Suprapubic skin (tissue), 4 donors: ENCODE measurements at places on chromosomes 16 and 17.

DNA sequence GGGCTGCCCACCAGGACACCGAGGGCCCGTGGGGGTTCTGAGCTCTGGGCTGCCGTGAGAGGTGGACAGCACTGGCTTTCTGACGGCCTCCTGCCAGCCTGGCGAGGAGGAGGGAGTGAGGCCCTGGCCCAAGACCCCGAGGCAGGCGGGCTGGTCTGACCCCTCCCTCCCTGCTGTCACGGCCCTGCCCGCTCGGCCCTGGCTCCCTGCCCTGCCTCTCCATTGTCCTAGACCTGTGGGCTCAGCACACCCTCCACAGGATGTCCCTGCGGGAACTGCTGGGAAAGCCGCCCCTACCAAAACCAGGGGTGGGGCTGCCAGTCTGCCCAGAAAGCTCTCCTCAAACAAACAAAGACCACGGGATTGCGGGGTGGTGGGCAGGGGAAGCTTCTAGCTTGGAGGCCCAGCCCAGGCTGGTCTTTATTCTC, 20.7 kb downstream of the SPNS2 start:
- no peak for DNase-seq

- no peak for DNase-seq
Observed at GRCh38 chr16:25916037-25916436, 224.3 kb downstream of the HS3ST4 start.

- no peak for DNase-seq
Observed at GRCh38 chr17:42107124-42107523, 5.4 kb downstream of the DHX58 start.

GRCh38 chr17:68820825-68821481, 134.2 kb downstream of the ABCA8 start:
- no peak for DNase-seq

GRCh38 chr16:68636064-68636560, 9.0 kb upstream of the CDH3 start:
- no peak for DNase-seq

DNA sequence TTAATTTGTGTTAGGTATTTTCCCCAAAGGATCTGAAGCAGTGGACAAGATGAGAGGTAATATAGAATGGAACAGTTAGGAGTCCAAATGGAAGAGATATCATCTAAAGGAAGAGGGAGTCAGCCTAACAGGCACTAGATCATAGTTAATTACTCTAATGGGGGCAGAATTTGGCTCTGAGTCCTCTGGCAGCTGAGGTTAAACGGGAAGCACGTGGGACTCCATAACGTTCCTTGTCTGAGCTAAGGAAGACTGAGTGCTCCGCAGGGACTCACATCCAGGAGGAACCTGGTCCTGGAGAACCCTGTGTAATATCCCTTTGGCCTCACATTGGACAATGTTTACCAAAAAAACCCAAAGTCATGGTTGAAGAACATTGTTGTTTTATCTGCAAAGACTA, 46.6 kb upstream of the TEX2 start:
- no peak for DNase-seq

- DNase-seq = no peak
Observed at GRCh38 chr17:65191811-65192740, 54.9 kb downstream of the RGS9 start.

DNA sequence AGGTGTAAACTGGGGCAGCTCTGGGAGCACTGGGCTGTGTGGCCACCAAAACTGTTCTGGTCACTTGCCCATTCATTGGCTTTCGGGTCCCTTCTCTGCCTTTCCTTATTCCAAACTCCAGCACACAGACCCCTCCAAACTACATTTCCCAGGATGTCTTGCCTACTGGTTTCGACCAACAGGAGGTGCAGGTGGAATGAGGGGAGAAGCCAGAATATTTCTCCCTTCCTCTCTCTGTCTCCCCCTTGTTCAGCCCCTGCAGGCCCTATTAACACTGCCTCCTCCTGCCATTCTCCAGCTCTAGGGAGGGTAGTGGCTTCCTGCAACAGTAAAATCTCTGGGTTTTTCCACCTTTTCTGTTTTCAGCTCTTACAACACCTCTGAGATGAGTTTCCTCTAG, 13.2 kb upstream of the NAGPA start:
- DNase-seq = no peak

GRCh38 chr16:25988084-25988483, 296.3 kb downstream of the HS3ST4 start:
- DNase-seq = no peak

- DNase-seq = no peak
Observed at GRCh38 chr16:86631444-86631843, 53.1 kb downstream of the FOXL1 start.

DNA sequence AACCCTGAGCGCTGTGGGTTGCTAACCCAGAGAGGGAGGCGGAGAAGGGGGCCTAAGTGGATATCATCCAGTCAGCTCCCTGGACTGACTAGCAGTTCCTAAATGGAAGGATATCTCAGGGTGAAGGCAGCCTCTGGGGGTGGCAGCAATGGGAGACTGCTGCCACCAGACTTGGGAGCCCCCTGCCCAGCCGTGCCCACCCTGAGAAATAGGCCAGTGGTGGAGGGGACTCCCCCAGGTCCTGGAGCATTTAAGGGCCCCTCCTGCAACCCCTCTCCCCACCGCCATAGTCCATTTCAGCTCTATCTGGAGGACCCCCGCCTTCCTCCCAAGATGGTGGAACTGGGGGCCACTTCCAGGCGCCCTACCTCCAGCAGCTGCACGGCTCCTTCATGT, 8.4 kb downstream of the TSPOAP1 start:
- no peak for DNase-seq

DNA sequence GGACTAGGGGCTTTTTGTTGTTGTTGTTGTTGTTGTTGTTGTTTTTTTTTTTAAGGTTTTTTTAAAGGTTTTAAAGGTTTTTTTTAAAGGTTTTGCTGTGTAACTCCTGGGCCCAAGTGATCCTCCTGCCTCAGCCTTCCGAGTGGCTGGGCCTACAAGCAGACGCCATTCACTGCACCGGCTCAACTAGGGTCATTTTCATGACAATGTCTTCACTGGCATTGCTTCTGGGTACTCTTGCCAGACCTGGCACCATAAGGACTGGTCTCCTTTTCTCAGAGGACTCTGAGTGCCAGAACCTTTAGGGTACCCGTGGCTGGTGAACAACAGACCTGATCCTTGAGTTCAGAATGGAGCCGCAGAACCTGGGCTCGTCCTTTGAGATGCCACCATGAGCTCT, 20.4 kb downstream of the POLR3E start:
- DNase-seq = peak; percentile 8

GRCh38 chr16:22326771-22327445, 29.7 kb downstream of the POLR3E start:
- DNase-seq = no peak

GRCh38 chr17:76528528-76529223, 8.8 kb downstream of the CYGB start:
- DNase-seq = no peak

DNA sequence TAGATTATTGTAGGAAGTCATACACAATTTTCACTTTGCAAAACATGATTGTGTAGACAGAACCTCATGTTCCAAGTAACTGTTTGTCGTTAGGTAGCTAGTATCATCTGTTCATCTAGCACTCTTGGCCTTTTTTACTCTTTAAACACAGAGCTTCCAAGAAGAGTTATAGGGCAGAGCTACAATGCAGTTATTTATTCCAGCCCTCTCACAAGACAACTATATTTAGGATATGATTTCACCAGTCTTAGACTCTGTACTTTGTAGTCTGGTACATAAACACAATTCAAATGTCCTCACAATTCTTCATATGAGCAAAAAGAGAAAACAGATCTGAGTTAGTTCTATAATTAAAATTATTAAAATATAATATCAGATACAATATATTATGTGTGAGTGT, 37.9 kb downstream of the KCNJ2 start:
- no peak for DNase-seq

- DNase-seq = no peak
Observed at GRCh38 chr16:6362321-6362720, 970.3 kb upstream of the RBFOX1 start.

- DNase-seq = no peak
Observed at GRCh38 chr17:79349506-79350400, 261.1 kb downstream of the RBFOX3 start.

DNA sequence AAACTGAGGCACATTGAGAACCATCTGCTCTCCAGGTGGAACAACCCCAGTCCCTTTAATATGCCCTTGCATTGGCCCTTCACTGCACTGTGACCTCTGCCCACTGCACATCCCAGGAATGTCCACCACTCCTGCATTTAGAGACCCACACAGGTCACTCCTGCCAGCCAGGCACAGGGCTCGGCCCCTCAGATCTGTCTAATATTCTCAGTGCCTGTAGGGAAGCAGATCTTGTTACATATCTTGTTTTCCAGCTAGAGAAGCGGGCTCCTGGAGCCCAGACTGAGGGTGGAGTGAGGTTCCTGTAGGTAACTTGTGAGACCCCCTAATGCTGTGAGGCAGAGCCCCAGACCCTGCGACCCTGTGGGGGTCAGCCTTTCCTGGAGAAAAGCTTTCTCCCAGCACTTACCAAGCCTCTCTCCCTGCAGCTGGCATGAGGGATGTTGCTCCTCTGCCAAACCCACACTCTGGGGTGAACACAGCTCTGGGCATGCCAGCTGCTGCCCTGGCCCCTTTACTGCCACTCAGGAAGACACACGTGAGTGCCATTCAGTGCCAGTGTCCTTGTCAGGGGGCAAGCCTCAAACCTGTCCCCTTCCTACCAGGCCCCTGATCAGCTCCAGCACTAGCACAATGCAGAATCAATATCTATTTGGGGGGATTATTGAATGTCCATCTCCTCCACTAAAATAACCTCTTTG, 40.3 kb upstream of the CRHR1 start:
- DNase-seq = peak; percentile 38

DNA sequence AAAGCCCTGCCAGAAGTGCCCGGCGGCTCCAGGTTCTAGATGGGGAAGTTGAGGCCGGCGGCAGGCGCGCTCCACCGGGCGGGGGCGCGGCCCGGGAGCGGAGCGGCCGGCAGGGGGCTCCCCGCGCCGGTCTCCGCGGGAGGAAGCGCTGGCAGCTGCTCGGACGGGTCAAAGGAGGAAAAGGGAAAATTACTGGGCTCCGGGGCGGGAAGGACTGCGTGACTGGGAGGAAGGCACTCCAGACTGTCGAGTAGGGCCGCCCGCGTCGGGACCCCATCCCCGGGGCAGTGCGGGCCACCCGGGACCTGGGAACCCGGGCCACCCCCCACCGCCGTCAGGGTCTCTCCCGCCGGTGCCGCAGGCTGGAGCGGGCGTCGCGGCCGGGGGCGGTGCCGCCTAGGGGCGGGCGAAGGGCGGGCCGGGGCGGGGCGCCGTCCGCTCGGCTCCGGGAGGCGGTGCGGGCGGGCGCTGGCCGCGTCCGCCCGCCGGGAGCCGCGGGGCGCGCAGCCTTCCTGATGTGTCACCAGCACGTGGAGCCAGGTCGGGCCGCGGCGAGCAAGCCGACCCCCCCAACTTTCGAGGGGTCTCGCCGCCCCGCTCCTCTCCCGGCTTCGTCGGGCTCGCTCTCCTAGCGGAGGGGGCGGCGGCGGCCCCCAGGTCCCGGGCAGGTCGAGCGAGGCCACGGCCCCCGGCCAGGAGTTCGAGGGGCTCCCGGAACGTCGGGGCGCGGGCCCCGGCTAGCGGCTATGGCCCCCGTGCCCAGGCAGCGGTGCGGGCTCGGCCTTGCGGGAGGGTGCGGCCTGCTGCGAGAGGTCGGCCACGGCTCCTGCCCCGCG, 167.5 kb downstream of the RAB11FIP4 start:
- peak; percentile 86 for DNase-seq

GRCh38 chr16:79816081-79816497, 215.6 kb upstream of the MAF start:
- DNase-seq = no peak

- DNase-seq = no peak
Observed at GRCh38 chr16:12497526-12497925, 306.2 kb downstream of the CPPED1 start.

GRCh38 chr17:45018848-45019711, 32.4 kb downstream of the DCAKD start:
- no peak for DNase-seq

DNA sequence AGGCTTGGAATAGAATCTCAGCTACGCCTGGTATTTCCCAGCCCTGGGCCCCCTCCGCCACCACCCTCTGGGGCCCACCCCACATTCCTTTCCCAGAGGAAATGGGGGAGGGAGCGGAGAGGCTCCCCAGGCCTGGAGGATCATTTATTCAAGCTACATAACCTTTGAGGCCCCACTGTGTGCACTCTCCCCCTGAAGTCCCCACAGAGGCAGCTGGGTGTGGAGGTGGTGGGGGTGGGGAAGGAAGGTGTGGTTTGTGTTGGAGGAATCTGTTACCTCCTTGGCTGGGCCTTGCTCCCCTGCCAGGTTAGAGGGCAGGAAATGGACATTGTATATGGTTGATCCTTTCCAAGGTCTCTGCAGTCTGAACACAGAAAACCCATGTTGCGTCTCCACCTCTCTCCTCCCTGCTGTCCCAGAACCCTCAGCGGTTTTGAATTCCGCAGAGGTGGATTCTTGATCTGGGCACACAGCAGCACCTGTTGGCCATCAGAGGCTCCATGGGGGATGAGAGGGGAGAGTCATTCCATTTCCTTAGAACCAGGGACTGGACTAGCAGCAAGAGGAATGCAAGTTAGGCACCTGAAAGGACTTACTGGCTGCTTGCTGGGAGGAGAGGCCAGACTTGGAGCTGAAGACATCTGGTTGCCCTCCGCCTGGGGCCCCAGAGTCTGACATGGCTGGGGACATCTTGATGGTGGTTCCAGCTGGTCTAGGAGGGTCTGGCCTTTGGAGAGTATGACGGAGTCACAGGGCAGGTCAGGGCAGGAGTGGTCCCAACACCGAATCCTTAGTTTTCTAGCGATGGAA, 23.0 kb downstream of the ARHGAP23 start:
- DNase-seq = no peak

DNA sequence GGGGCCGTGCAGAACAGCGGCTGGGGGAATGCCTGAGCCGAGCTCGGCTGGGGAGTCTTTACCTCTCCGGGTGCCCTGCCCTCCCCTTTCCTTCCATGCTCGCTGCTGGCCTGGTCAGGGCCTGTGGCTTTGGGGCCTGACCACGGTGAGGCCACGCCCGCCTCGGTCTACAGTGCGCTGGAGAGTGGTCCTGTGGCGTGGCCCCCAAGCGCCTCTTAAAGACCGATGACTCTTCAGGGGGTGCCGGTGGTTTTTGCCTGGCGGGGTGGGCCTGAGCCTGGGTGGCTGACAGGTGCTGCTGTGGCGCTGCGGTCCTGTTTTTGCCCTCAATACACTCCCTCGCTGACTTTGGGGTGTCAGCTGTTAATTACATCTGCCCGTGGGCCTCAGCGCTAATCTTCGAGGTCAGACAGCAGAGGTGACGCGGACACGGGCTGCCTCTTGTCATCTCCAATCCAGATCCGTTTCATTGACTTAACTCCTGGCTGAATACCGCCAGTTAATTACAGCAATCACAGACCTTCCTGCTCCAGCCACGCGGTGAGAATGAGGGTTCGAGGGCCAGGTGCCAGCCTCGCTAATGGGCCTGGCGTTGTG, 29.7 kb downstream of the GSE1 start:
- no peak for DNase-seq
